Ascending aorta (tissue), 2 donors: ENCODE measurements at places on chromosomes 4 and X. TPM values are rescaled to one million over a fixed set of nuclear protein-coding genes. Genes with fewer than 3 reads are reported as not detected.

Gene CDX4
- not detected for total RNA-seq

Gene PPP4R3C
- not detected for total RNA-seq

DNA sequence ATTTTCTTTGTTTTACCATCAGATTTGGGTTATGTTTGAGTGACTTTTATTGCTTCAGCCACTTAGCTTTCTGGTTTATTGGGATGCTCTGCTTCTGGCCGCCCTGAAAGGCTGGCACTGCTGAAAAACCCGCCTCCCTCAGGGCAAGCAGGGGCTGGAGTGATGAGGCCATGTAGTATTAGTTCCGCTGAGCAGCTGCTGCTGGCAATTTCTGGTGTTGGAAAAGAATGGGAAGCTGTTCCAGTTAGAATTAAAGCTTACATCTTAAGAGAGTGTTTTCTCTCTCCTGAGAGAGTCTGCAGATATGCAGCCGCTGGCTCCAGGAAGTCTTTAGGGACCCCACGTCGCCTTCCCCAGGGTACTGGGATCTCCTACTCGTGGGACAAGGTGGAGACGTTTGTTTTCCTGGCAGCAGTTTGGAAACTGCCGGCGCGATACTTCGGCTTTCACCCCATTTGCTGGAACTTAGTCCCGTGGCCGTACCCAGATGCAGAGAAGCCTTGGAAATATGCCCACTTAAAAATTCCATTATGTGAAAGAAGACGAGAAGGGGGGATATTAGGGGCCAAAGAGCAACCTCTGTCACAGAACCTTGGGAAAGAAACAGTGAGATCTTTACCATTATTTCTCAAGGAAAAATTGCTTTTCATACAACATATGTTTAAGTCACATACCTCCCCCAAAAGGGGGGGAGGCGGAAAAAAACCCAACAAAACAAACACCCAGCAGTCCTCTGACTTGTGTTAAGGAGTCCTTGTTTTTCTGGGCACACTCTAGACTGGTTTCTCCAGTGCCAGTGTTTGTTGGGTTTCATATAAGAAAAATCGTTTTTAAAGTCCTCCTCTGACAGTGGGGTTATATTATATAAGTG is 72.6 kb downstream of the TMEM131L start:
- peak overlapping the region; percentile 24 for H3K4me3 ChIP-seq
- DNase-seq: no peak
- H3K4me1 ChIP-seq: peaks cover 15% of the 10 kb centered on the region
- no peaks in the 10 kb centered on the region for H3K36me3 ChIP-seq
- no peaks in the 10 kb centered on the region for H3K27me3 ChIP-seq

GRCh38 chrX:106615041-106615440 is 3.3 kb downstream of the RADX start:
- H3K36me3 ChIP-seq: no peaks in the 10 kb centered on the region
- H3K27ac ChIP-seq: no peak overlapping the region
- no peak for DNase-seq
- H3K27me3 ChIP-seq: no peaks in the 10 kb centered on the region

Gene PCSK1N
- not detected for total RNA-seq

Gene RNF212
- not detected for total RNA-seq

Gene TEX13D
- not detected for total RNA-seq

DNA sequence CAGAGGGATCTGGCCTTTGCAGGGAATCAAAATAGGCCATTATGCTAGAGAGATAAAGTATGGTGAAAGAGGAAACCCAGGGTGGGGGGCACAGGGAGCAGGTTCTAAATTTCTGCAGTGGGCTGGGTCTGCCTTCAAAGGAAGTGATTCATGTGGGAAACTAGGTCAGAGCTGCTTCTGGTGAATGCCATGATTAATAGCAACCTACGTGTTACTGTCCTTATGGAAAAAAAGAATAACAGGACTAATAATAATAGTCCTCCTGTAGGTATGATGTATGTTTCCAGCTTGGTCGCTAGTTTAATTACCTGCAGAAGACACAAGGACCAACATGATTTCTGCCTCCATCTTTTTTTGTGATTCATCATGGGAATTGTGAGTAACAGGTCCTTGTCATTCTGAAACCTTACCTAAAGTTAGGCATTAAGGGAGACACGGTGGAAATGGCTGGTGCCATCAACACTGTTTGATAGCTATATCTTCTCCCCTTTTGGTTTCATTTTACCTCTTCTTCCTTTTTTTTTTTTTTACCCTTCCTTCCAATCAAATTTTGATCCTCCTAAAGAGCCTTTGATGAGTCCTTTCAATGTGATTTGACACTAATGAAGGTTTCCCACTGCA is 180.4 kb downstream of the CPEB2 start:
- no peaks in the 10 kb centered on the region for H3K36me3 ChIP-seq
- no peak for DNase-seq
- no peaks in the 10 kb centered on the region for H3K27me3 ChIP-seq
- no peaks in the 10 kb centered on the region for H3K4me1 ChIP-seq

GRCh38 chrX:101395789-101396188 is 5.0 kb downstream of the RPL36A start:
- no peak for DNase-seq
- H3K27me3 ChIP-seq: no peaks in the 10 kb centered on the region
- H3K27ac ChIP-seq: no peak overlapping the region
- H3K4me3 ChIP-seq: no peak overlapping the region
- H3K4me1 ChIP-seq: no peaks in the 10 kb centered on the region

GRCh38 chr4:176584031-176584606 is 208.6 kb downstream of the VEGFC start:
- no peaks in the 10 kb centered on the region for H3K36me3 ChIP-seq
- no peaks in the 10 kb centered on the region for H3K4me1 ChIP-seq
- no peak overlapping the region for H3K4me3 ChIP-seq
- no peak for DNase-seq

GRCh38 chrX:1400049-1400448 is 8.1 kb upstream of the SLC25A6 start:
- H3K4me3 ChIP-seq: no peak overlapping the region
- H3K36me3 ChIP-seq: peaks cover 30% of the 10 kb centered on the region
- DNase-seq: no peak
- no peak overlapping the region for H3K27ac ChIP-seq
- no peaks in the 10 kb centered on the region for H3K4me1 ChIP-seq
- H3K27me3 ChIP-seq: no peaks in the 10 kb centered on the region

- peak; percentile 65 for DNase-seq
- no peak overlapping the region for H3K4me3 ChIP-seq
- H3K36me3 ChIP-seq: peaks cover 5% of the 10 kb centered on the region
- H3K27ac ChIP-seq: no peak overlapping the region
- no peaks in the 10 kb centered on the region for H3K4me1 ChIP-seq
These were observed 18.0 kb upstream of the CYP2U1 start for GRCh38 chr4:107913283-107913899.
